Activated naive CD8-positive, alpha-beta T cell treated with anti-CD3 and anti-CD28 coated beads, Interleukin-2, amount 50 U/mL, for 16 hours (primary cell): ENCODE measurements at places on chromosomes 3 and 15.

- DNase-seq = no peak
Observed at GRCh38 chr3:141021261-141021660, 29.9 kb upstream of the SPSB4 start.

GRCh38 chr3:107933450-107933849, 157.4 kb downstream of the CD47 start:
- no peak for DNase-seq

DNA sequence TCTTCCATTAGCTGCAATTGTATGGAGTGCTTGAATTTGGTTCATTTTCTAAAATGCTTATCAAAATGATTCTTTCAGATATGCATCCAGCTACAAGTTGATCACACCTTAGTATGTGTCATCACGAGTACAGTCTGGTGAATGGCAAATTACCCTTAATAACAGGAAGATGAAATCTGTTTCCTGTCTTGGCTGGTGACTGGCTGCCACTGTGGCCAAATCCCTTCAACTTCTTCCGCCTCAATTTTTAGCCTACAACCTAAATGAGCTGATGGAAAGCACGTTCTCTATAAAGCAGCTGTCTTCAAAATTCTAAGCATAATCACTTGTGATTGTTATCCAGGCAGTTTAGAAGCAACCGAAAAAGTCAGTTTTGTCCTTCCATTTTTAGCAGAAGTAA, 387.1 kb upstream of the NECTIN3 start:
- DNase-seq = no peak

DNA sequence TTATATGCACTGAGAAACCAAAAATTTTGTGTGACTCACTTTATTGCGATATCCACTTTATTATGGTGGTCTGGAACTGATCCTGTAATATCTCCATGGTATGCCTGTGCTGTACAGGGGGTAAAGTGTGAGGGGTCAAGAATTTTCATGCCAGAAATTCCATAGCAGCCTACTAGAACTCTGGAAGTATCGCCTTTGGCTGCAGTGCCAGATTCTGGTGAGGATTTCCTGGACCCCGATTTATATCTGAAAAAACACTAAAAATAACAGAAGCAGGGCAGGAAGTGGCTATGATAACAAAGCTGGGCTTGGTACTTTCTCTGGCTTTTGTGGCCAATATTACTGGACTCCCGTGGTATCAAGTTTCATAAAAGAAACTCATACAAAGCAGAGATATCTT, 36.4 kb downstream of the CCDC80 start:
- DNase-seq = no peak

DNA sequence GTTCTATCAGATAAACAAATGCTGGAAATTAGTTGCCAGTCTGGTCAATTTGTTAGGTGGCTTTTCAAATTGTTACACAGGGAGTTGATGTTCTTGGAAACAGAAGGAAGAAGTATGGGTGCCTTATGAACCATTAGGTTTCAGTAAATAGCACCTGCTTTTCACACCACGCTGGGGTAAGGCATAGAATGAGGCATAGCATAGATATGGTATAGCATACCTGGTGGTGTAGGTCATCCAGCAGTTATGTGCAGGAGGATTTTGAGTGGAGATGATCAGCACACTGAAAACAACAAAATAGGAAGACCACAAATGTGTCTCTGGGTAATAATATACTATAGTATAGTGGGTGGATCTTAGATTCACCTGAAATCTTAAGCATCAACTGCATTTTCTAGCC, 121.4 kb downstream of the GMPS start:
- DNase-seq = no peak

- no peak for DNase-seq
Observed at GRCh38 chr3:157103280-157103679, 56.7 kb downstream of the CCNL1 start.

DNA sequence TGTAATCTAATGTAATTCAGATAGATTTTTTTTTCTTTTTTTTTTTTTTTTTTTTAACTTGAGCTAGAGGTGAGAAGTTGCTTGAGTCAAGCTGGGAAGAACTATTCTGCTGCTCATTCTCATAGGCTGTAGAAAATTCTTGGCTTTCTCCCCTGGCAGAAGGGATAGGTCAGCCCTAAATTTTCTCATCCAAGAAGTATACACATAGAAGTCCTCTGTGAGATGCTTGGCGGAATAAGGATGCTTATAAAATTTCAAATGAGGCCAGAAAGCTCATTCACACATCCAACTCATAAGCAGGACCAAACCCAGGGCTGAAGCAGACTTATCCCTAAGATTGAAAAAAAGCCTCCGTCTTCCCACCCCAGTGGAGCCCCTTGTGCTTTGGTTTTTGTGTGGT, 572.5 kb downstream of the SQOR start:
- no peak for DNase-seq

DNA sequence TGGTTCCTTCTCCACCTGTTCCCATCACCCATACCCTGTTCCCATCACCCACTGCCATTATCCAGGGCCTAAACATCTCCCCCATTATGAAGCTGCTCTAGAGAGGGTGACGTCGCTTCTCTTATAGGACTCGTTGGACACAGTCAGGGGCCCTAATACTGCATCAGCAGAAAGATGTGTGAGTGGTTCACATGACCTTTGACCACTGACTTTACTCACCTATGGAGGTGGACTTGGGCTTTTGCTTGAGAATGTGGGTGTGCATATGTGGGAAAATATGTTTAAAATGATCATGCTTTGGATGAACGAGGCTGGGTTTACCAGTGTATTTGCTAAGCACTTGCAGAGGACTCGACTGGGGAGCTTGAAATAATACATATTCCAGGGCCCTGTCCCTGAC, 26.8 kb downstream of the RBP2 start:
- no peak for DNase-seq

- no peak for DNase-seq
Observed at GRCh38 chr3:97009427-97010019, 195.1 kb downstream of the EPHA6 start.

- DNase-seq = no peak
Observed at GRCh38 chr15:64193971-64194370, 31.1 kb upstream of the PPIB start.

GRCh38 chr3:127260826-127261555, 26.9 kb downstream of the PRR20G start:
- DNase-seq = no peak

GRCh38 chr15:40340038-40340739, 550 bp downstream of the CCDC9B start:
- no peak for DNase-seq

GRCh38 chr3:171213907-171214306, 187.4 kb upstream of the SLC2A2 start:
- DNase-seq = no peak

- no peak for DNase-seq
Observed at GRCh38 chr3:7381741-7382140, 520.8 kb downstream of the GRM7 start.

DNA sequence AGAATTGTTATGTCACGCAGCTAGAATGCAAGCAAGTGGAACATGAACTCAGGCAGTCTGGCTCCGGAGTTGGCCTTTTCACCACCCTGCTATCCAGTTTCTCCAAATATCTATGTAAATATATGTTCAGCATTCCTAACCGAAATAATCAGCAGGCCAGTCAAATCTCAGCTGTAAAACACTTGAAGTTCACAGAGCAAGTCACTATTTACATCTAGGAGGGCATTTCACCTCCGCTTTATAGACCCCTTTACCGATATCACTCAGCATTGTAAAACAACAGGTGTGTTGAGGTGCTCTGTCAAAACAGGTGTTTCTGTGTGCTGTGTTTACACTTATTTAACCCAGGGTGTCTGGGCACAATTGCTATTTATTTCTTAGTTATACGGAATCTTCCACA, 12.2 kb upstream of the HES1 start:
- DNase-seq = no peak

GRCh38 chr15:78302579-78303312, 3.3 kb upstream of the SKIC8 start:
- DNase-seq = no peak

DNA sequence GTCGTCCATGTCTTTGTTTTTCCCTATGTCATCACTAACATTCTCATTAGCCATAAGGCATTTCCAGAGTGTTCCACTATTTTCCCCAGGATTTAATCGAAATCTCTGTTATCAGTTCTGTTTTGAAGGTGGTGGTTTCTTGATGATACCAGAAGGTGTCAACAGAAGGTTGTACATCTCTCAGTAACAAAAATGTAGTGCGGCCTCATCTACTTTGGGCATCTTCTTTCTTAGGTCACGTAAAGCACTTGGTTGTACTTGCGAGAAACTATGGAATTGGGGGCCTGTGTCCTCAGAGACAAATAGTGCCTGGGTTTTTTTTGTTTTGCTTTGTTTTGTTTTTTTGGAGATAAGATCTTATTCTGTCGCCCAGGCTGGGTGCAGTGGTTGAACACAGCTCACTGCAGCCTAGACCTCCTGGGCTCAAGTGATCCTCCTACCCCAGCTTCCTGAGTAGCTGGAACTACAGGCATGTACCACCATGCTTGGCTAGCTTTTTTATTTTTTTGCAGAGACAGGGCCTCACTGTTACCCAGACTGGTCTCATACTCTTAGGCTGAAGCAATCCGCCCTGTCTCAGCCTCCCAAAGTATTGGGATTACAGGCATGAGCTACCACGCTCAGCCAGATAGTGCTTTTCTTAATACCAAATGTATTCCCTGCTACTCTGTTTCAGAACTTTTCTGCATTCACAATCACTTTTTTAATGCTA, 61.2 kb upstream of the FURIN start:
- no peak for DNase-seq

DNA sequence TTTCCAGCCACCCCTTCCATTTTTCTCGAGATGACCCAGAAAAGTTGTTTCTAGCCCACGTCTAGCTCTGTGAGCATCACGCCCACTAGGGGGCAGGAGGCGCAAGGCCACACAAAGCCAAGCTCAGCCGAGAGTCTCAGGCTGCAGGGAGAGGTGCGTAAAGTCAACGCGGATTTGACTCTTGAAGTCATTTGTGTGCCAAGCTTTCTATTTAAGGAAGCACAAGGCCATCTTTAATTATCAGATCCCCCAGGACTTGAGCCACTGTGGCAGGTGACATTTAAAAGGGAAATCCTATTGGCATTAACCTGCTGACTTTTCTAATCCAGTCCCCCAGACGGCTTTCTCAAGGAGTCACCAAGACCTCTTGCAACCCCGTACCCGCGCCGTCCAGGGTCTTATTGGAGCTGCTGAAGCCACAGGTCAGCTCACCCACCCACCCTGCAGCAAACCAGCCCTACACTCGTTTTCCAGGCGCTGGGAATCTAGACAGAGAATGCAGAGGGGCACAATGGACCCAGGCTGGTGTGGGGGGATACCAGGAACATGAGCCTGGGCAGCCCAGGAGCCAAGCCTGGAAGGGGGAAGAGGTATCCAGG, 62.1 kb downstream of the CAPN7 start:
- peak; percentile 67 for DNase-seq

DNA sequence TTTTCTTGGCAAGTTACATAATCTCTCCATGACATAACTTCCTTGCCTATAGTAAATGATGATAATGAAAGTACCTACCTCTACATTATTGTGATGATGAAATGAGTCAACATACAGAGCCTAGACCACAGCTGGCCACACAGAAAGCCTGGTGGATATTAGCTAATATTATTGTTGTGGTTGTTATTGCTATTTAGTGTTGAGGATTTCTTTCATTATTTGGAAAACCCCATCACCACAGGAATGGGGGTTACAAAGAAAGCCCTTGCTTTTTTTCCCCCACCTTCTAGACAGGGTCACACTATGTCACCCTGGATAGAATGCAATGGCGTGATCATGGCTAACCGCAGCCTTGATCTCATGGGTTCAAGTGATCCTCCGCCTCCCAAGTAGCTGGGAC, 125.0 kb downstream of the PDZRN3 start:
- no peak for DNase-seq

- no peak for DNase-seq
Observed at GRCh38 chr3:2392981-2393380, 294.3 kb downstream of the CNTN4 start.

DNA sequence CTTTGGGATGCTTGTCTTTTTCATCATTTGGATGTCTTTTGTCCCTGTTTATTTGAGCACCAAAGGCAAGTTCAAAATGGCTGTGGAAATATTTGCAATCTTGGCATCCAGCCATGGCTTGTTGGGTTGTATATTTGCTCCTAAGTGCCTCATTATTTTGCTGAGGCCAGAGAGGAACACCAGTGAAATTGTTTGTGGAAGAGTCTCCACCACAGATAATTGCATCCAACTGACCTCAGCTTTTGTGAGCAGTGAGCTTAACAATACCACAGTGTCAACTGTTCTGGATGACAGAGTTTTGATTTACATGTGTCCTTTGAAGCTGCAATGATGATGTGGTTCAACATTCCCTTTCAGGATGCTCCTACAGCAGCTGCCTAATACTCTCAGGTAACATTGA, 83.0 kb upstream of the KCNAB1 start:
- no peak for DNase-seq

DNA sequence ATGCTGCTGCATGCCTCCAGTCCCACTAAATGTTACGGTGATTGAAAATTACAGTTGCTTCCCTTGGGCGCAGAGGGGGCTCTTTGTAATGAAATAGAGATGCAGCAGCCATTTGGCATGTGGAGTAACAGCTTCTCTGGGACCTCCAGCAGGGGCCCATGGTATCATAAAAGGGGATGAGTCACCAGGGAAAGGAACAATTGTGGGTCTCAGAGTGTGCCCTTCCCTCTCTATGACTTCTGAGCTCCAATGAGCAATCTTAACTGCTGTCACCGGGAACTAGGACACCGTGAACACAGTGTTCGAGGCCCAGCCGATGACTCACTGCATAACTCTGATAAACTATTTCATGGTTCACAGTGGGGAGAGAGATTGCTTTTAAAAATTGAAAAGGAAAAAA, 164.8 kb upstream of the NUDT16 start:
- DNase-seq = no peak

DNA sequence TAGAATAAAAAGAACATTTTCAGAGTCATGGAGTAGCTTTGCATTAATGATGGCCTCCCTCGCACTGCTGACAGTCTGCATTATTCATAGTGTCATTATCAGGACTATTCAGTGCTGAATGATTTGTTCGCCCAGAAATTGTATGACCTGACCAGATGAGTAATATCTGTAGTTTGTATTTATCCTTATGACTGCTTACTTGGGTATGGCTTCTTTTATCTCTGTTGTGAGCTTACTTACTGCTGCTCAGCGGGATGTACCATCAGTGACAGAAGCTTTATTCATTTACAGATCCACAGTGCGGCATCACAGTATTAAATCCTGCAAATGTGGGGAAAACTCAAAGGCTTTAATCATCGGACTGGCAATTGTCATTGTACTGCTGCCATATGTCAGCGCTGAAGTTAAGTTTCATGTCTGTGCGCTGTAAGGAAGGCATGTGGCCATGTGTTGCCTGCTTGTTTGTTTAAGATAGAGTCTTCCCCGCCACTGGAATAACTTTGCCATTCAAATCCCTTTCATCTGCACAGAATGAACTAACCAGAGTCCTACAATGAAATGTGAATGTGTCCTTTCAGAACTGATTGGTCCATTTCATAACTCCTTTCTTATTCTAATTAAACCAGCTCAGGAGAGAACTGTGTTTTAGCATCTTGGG, 262.2 kb downstream of the CHL1 start:
- DNase-seq = no peak
